Brain pericyte (primary cell): ENCODE measurements at places on chromosomes 4 and X.

- DNase-seq: no peak
Observed at GRCh38 chr4:8144359-8144758, 14.3 kb downstream of the ABLIM2 start.

DNA sequence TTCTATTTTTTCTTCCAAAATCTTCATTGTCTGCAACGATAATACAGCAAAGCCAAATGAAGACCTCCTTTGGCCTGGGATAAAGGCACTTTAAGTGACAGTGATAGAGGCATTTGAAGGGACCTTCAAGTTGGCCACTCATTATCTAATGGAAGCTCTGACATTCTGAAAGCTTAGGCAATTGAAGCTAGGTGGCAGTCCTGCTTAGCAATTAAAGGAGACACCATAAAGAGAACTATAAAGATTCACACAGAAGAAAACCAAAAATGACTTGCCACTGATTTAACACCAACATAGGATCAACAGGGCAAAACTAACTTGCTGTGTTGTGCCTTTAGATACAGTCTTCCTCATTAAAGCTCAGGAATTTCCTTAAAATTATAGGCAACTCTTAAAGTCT lies 103.3 kb upstream of the TSPAN7 start:
- DNase-seq: no peak

DNA sequence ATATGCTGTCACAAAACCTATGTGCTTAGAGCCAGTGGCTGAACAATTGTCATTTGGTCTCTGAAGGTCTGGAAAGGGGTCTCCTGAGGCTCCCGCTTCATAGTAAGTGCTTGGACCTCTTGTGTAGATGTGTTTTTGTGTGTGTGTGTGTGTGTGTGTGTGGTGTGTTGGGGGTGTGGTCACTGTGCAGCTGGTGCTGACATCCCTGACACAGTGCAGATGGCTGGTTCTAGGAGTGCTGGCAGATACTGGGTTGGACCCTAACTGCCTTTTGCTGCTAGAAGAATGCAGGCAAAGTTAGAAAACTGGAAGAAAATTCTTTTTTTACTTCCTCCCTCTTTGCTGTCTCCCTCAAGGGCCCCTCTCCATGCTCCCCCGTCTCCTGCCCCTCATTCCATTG lies 1872.6 kb downstream of the ARAP2 start:
- no peak for DNase-seq

GRCh38 chrX:56800801-56801200 lies 71.8 kb downstream of the NBDY start:
- no peak for DNase-seq

GRCh38 chrX:145002771-145003170 lies 244.5 kb upstream of the SPANXN1 start:
- no peak for DNase-seq
